ENCODE measurements at places on chromosomes 6 and 20. TPM values are rescaled to one million over a fixed set of nuclear protein-coding genes. Genes with fewer than 3 reads are reported as not detected.

DNA sequence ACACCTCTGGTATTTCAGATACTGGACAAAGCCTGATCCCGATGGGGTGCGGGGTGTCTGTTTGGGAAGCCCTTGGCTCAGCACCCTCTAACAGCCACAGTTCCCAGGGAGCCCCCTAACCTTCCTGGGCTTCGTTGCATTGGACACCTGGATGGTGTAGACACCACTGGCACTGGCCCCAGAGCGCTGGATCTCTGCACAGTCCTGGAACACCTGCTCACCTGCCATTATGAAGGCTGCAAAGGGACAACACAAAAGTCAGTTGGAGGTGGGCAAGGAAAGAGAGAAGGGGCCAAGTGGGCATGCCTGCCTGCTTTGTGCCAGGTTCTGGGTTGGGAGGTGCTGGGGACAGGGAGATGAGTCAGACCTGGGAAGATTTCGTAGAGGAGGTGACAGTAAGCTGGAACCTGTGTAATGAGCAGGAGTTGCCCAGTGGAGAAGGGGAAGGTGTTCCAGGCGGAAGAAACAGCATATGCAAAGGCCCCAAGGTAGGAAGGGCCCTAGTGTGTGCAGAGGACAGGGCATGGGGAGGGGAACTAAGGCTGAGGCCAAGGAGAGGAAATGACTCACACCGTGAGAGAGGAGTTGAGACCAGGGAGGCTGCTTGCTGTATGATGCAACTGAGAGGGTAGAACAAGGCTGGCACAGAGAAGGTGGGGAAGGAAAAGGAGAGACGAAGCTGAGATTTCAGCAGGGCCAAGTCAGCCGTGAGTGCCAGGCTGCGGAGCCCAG lies 34.9 kb downstream of the ANGPT4 start:
- DNase-seq: no peak
- peaks cover 10% of the 10 kb centered on the region for H3K27me3 ChIP-seq
- no peak overlapping the region for H3K4me3 ChIP-seq
- no peaks in the 10 kb centered on the region for H3K4me1 ChIP-seq
- H3K27ac ChIP-seq: no peak overlapping the region

DNA sequence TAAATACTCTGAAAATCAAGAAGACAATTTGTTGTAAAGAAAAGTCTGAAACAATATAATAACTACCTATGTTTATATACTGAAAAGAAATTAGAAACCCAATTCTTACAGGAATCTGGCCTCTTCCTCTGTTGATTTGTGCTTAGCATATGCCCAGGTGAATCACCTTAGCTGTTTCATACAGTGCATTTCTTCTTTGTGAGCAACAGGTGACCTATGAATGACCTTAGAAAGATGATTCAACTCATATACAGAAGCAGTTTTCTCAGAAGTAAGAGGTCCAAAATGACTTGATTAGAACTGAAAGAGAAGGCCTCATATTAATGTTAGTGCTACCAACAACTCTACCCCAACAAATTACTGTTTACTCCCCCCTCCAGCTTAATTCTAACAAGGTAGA lies 419.5 kb upstream of the ID4 start:
- H3K27ac ChIP-seq: no peak overlapping the region
- peaks cover 2% of the 10 kb centered on the region for H3K36me3 ChIP-seq
- no peak for DNase-seq
- H3K27me3 ChIP-seq: no peaks in the 10 kb centered on the region
- H3K4me3 ChIP-seq: no peak overlapping the region

DNA sequence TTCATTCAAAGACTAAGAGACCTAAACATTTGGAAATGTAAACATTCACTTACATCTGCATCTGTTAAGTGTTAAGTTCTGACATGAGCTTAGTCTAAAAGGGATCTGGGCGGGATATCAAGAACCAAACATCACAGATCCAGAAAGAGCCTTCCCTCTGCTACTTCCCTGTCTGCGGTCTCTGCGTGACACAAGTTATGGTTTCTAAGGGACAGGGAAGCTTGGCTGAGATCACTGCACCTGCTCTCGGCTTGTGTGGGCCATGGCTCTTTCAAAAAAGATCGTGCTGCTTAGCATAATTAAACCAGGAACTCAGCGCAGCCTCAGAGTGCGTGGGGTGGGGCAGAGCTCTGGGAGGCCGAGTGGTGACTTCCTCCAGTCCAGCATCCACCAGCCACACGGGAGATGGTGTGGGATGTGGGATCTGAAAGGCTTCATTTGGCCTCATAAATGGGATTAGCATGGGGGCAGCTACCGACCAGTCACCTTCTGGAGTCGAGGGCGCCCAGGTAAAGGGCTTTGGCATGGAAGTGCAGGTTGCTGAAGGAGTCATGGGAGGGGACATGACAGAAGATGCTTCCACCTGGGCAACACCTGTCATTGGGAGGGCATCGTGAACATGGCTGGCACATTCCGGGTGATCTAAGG lies 16.7 kb upstream of the RAMACL start:
- no peak overlapping the region for H3K27ac ChIP-seq
- no peaks in the 10 kb centered on the region for H3K27me3 ChIP-seq
- H3K36me3 ChIP-seq: peaks cover 5% of the 10 kb centered on the region
- no peak overlapping the region for H3K4me3 ChIP-seq
- peaks cover 26% of the 10 kb centered on the region for H3K4me1 ChIP-seq
- peak; percentile 60 for DNase-seq

DNA sequence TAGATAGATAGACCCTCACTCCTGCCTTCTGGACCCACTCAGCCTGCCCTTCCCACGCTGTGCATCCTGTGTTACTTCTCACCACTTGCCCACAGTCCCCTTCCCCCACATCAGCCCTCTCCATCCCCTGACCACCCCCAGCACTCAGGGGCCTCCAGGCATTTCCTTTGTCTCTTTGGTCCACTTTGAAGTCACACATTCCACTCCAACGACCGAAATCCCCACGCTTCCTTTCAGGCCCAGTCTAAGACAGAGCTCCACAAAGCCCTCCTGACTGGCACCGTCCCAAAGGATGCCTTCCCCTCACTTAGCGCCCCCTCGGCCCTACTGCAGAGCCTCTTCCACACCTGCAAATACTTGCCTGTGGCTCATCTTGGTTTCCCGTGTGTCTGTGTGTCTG lies 83.8 kb downstream of the FOXF2 start:
- no peaks in the 10 kb centered on the region for H3K27me3 ChIP-seq
- no peaks in the 10 kb centered on the region for H3K36me3 ChIP-seq
- no peak for DNase-seq
- no peak overlapping the region for H3K4me3 ChIP-seq

DNA sequence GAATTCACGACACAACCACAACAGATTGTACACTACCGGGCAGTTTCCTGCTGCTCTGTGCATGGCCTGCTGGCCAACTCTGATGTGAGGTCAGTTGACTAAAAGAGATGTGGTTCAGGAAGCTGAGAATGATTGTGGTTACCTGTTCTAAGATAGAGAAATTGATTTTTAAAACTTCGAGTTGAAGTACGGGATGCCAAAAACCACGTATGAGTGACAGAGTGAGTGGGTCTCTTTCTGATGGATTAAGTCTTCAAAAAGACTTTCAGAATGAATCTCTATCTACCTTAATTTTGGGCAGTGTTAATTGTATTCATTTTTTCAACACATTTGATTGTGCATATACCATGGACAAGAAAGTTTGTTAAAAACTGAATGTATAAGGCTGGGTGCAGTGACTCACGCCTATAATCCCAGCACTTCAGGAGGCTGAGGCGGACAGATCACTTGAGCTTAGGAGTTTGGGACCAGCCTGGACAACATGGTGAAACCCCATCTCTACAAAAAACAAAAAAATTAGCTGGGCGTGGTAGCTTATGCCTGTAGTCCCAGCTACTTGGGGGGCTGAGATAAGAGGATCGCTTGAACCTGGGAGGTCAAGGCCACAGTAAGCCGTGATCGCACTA lies 121.2 kb downstream of the SGK1 start:
- peaks cover 8% of the 10 kb centered on the region for H3K4me1 ChIP-seq
- no peaks in the 10 kb centered on the region for H3K36me3 ChIP-seq
- H3K4me3 ChIP-seq: no peak overlapping the region
- no peak for DNase-seq

The VSTM2L gene
- 14.7 TPM for total RNA-seq

The HTR1E gene
- total RNA-seq: not detected

The HS3ST5 gene
- not detected for total RNA-seq

The BTN1A1 gene
- total RNA-seq: not detected

DNA sequence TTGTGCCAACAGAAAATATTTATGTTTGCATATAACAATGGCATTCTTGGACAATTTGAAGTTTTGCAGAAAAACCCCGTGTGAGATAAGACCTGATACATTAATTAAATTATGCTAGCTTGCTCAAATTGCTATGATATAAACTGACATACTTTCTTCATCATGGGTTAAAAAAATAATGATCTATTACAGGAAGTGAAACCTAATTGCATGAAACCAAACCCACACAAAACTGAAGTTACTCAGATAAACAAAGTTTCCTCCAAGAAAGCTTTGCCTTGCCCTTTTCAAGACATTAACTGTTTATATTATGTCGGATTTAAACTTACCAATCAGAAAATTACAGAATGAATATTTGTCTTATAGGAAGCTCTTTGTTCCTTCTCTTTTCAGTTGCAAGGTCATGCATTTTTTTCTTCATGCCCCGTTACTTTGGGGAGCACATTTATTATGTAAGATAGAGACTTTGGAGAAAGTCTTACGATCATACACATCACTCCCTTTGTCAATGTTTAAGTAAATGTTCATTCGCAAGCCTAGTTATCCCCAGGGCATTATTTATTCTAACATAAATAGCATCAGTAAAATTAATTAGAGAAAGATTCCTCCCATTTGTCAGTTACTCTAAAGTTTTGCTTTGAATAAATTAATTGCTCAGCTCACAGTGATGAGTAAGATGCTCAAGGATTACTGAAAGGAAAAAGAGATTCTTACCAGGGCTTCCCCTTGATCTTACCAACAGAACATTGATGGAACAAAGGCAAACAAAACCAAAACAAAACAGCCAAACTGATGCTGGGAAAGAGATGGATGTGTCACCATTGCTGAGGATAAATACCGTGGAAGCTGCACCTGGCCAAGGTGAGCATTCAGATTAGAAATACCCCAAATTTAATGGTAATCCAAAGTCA lies 14.8 kb upstream of the TMEM244 start:
- no peaks in the 10 kb centered on the region for H3K36me3 ChIP-seq
- H3K4me3 ChIP-seq: no peak overlapping the region
- H3K4me1 ChIP-seq: no peaks in the 10 kb centered on the region
- no peak for DNase-seq
- H3K27me3 ChIP-seq: peaks cover 2% of the 10 kb centered on the region
- no peak overlapping the region for H3K27ac ChIP-seq

DNA sequence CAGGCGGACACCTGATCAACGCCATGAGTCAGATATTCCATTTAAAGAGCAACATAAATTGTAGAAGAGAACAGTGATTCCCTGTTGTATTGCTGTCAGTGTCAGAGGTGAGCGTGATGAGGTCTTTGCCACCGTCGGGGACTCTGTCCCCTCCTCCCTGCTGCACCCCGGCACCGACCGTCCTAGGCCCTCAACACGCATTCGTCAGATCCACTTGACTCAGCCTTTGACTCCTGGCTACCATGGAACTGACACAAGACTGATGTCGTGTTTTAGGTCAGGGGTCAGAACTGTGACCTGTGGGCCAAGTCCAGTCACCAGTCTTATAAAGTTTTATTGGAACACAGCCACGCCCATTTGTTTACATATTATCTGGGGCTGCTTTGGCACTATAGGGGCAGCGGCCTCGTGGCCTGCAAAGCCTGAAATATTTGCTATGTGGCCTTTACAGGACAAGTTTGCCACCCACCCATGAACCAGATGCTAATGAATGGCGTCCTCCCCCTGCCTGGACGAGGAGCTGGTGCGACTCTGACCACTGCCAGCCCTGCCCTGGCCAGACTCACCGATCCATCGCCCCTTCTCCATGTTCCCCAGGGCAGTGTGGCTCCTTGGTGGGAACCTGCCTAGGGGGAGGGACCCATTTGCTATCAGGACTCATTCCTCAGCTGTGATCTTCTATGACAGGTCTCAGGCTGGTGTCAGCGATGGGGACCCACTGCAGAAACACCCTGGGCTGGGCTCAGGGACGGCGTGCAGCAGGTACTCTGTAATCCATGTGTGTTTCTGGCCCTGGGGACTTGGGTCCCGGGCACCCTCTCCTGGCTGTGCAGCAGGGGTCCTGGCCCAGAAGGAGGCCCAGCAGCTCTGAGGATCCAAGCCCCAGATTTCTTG lies 37.5 kb upstream of the PHACTR3 start:
- H3K4me3 ChIP-seq: no peak overlapping the region
- H3K4me1 ChIP-seq: no peaks in the 10 kb centered on the region
- H3K27ac ChIP-seq: no peak overlapping the region
- peak; percentile 62 for DNase-seq
- peaks cover 5% of the 10 kb centered on the region for H3K27me3 ChIP-seq
- no peaks in the 10 kb centered on the region for H3K36me3 ChIP-seq

Data from osteocyte (in vitro differentiated cells).